ENCODE measurements at places on chromosomes 6 and 20.

GRCh38 chr20:32894026-32894483, 35.3 kb downstream of the EFCAB8 start:
- DNase-seq = no peak

- DNase-seq = no peak
These were observed 18.4 kb upstream of the FAM209A start for GRCh38 chr20:56506103-56506502.

GRCh38 chr6:129345890-129346289, 364.1 kb downstream of the ARHGAP18 start:
- DNase-seq = no peak

DNA sequence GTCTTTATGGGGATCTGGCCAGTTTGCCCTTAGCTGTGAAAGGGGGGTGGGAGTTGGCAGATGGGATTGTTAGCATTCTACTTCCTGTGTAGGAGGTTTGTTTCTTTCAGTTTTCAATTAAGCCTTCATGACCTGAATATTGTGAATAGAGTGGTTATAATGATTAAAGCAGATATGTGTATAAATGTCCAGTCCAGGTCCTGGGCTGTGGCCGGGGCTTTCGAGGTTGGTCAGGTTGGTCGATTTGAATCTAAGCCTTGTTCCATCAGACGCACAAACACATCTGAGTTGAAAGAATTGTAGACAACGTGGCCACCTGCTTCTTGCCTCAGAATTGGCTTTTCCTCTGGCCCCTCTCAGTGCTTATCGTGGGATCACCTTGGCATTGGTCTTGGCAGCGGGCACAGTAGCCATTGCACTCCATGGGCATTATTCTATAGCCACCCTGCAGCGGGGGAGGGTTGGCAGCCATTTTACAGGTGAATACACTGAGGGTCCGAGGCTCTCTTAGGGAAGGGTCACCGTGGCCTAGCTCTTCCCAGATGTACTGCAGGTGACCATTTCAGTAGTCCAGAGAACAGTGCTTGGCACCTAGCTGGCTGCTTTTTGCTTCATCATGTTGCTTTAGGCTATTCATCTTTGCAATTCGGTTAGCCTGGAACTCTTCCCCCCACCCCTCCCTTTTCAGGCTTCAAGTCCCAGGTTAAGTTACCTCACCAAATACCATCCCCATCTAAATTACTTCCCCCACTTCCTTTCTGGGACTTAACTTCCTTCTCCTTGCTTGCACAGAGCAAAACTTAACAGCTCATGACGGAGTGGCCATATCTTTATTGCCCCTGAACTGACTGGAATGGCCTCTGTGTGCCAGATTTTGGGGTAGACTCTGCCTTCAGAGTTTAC, 1.1 kb downstream of the RNF114 start:
- DNase-seq = no peak

GRCh38 chr6:122799916-122800686, 11.0 kb downstream of the SMPDL3A start:
- DNase-seq = no peak

DNA sequence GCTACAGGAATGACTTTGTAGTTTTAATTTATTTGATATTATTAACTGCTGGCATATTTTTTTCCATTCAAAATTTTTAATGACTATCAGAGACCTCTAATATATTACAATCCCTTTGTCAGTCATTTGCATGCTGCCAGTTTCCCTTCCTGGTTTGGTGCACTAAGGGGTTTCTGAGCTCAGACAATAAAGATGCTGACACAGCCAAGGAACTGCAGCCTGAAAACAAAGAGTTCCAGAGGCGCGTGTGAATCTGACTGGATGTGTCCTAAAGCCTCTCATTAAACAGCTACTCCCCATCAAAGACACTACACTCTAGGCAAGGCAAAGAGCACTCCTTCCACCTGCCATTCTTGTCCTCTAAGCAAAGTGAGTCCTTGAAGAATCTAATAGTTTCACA, 116.8 kb upstream of the DST start:
- no peak for DNase-seq

- DNase-seq = no peak
These were observed 1196.7 kb upstream of the CITED2 start for GRCh38 chr6:140571145-140571544.

DNA sequence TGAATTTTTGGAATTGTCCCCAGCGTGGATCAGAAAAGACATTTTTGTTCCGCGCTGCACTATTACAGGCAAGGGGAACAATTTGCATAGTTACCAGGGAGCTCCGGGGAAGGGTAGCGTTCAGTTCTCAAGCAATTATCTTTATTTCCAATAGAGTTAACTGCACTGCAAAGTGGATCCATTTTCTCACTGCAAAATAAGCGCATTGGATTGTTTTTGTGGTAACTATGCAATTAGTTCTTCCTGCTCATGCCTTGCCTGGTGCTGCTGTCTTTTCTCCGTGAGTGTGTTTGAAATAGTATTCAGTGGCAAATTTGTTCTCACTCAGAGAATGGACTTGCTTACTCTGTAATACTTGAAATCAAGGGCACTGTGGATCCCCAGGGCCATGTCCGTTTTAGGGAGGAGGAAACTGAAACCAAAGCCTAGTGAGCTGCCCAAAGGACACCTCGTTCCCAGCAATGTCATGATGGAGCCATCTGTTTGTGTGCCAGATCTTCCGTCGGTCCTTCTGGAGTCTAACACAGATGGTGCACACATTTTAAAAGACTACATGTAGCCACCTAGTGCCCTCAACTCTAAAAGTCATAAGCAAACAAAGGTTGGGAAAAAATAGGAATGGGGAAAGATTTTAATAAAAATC, 7.4 kb upstream of the PCK1 start:
- DNase-seq = no peak

GRCh38 chr6:9583753-9584352, 831.0 kb downstream of the TFAP2A start:
- DNase-seq = no peak

- DNase-seq = no peak
These were observed 15.0 kb downstream of the CALHM6 start for GRCh38 chr6:116476002-116476678.

GRCh38 chr20:40678286-40678875, 10.7 kb downstream of the MAFB start:
- DNase-seq = no peak

DNA sequence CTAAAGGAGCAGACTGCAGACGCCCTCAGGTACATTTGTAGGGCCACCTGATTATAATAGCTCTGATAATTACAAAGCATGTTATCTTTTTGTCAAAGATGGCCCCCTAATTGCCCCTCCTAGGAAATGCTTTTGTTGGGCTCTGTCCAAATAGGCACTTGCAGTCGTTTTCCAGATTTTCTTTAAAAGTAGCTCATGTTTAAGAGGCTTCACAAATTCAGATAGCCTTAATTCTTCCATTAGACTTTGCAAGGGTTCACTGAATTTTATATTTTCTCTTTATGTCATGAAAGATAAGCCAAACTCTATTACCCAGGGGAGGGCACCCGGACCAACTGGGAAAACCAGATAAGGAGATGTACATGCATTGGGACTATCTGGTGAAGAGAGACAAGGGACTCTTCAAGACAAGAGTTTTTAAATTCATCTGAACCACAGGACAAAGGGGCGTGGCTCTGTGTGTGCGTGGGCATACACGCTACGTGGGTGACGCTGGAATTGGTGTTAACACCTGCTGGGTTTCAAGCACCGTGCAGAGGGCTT, 95.6 kb downstream of the TOX2 start:
- no peak for DNase-seq

DNA sequence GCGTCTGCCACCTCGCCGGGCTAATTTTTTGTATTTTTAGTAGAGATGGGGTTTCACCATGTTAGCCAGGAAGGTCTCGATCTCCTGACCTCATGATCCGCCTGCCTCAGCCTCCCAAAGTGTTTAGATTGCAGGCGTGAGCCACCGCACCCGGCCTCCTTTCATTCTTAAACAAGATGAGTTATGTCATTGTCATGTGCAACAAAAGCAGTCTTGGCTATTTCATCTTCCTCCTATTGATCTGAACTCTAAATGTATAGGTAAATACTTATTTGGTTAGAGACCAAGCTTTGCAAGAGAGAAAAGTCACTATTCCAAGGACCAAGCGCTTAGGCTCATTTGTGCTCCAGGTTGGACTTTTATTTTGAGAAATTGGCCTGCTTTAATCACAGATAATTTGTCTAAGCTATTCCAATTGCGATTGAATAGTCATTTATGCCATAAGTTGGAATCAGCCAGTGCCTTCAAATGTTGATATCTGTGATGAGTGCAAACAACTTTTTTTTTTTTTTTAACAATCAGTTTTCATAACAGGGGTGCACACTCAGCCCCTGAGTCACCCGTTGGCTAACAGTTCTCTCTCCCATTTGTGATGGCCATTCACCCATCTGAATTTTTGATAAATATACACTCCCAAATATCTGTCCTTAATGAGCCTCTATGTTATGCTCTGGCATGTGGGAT, 167.3 kb downstream of the BCAS1 start:
- DNase-seq = no peak

DNA sequence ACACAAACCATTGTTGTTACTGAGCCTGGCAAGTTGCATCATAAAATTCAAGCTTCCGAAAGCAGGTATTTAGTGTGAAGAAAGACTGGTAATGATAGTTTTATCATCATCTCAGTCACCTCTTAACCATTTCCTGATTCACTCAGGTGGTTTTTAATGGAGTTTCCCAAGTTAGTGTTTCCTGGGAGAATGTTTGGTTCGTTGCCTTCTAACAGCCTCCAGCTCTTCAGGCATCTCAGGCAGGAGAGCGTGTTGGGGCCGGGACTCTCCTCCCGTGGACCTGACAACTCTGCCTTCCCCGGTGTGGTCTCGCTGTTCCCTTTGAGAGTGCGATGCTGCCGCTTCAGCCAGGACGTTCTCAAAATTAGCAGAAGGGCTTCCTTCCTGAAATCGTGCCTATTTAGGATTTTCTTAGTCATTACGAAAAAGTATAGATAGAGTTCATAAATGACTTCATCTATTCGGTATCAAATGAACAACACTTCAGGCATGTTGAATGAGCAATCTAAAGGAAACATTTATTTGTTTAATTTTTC, 105.0 kb upstream of the QKI start:
- DNase-seq = no peak

DNA sequence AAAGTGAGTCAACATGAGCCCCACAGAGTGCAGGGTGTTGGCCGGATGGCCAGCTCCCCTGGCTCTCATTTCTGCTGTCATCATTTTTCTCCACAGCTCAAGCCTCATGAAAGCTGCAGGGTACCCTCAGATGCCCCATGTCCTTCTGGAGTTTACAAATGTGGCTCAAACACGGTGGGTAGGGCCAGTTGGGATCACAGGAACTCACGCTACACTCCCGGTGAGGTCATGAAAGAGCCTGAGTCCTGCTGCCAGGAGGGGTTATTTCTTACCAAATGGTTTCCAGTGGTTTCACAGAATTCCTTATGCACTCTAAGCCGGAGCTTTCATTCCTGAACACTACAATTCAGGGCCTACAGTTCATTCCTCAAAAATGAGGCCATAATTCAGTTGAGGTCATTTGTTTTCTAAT, 78.7 kb downstream of the TMEM170B start:
- DNase-seq = no peak

DNA sequence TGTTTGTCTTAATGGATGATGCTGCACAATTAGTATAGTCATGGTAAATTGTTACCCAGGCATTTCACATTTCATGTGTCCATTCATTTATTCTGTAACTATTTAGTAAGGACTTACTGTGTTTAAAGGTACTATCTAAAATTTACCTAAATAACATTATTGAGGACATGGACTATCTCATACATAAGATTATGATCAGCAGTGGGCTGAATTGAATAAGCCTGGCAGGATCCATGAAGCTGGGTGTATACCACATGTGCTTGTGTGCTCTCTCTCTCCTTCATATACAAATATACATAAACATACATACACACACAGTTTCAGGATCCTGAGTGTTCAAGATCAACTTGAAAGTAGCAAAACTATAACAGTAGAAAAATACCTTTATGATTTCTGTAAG, 595.4 kb downstream of the EPM2A start:
- no peak for DNase-seq

GRCh38 chr6:9647599-9647998, 767.3 kb downstream of the TFAP2A start:
- no peak for DNase-seq

- DNase-seq = no peak
These were observed 140.9 kb downstream of the NCOA3 start for GRCh38 chr20:47642624-47643023.

- DNase-seq = no peak
These were observed 994.6 kb upstream of the ADGRB3 start for GRCh38 chr6:67640484-67640883.

- no peak for DNase-seq
These were observed 26.2 kb downstream of the CDYL start for GRCh38 chr6:4802312-4802935.

GRCh38 chr20:51494241-51495110, 48.0 kb downstream of the NFATC2 start:
- DNase-seq = no peak

- DNase-seq = no peak
These were observed 33.8 kb upstream of the SULF2 start for GRCh38 chr20:47818996-47819609.

- no peak for DNase-seq
These were observed 9.5 kb upstream of the MYT1 start for GRCh38 chr20:64154590-64155257.

DNA sequence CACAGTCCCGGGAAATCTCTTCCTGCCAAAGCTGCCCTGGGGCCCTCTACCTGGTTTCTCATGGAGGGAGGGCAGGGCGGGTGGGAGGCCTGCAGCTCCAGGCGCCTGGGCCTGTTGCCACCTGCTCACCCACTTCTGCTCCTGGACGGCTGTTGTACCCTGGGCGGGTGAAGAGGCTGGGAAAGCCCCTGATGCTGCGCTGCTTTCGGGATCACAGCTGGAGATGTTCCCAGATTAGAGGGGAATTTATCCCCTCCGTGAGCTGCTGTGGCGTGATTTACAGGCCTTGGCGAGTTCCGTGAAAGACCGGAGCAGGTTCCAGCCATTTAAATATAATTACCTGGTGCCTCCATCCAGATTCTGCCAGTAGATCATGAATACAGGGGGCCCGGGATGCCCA, 12.3 kb upstream of the VSTM2L start:
- DNase-seq = no peak

DNA sequence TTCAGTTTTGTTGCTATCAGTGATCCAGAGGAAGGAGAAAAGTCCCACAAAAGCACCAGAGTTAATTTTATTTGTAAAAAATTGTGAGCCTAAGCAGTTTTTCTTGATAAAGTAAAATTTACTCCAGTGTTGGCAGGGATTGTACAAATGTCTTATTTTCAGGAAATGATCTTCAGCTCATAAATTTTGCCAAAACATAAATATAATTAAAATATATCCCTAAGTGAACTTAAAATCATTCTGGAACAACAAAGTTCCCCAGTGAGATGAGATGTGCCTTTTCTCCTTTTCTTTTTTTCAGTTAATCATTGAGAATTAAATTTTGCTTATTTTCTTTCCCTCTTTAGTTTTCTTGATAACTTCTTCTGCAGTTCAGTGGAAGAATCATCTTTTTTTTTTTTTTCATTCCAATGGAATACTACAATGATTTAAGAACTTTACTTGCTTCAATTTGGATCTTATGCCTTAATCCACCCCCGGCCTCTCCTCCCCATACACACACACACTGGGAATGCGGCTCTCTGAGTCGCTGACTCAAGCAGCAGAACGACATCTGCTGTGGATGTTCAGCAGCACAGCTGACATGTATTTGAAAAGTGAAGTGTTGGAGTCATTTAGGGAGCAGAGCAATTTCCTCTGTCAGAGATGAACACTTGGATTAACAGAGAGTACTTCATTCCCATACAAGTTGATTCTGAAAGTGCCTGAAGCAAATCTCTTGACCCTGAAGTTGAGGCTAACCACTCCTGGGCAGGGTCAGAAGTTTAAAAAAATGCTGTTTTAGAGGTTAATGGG, 27.7 kb upstream of the LAMA4 start:
- DNase-seq = peak; percentile 35

GRCh38 chr6:32903952-32904351, 36.9 kb downstream of the HLA-DMB start:
- DNase-seq = no peak

Data from breast epithelium (tissue), 4 donors.